Activated CD8-positive, alpha-beta T cell treated with anti-CD3 and anti-CD28 coated beads for 36 hours (primary cell): ENCODE measurements at places on chromosomes 13 and 19. TPM values are rescaled to one million over a fixed set of nuclear protein-coding genes. Genes with fewer than 3 reads are reported as not detected.

GRCh38 chr13:30169442-30169841, 137.9 kb downstream of the KATNAL1 start:
- no peak for DNase-seq

DNA sequence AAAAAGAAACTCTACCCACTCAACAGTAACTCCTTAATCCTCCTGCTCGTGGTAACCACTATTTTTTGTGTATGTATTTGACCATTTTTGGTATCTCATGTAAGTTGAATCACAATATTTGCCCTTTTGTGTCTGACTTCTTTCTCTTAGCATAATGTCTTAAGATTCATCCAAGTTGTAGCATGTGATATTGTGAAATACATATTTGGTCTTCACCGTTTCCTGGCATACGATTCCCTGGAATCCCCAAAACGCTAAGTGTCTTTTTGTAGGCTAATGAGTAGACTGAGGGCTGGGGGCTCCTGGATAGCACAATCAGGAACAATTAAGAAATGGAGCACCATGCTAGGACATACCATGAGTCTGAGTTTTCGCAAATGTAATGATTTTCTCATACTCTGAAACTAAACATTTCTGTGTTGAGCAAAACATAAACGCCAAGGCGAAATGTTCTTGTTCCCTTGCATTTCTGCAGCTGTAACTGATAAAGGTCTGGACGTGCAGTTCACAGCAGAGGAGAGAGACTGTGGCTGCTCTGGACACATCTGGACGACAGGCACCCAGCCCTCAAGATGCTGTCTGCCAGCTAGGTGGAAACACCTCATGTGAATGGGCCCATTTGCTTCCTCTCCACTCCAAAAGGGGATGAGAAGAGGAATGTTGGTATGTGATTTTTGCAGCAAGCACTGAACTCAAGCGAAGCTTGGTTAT, 38.4 kb downstream of the BRD4 start:
- no peak for DNase-seq

DNA sequence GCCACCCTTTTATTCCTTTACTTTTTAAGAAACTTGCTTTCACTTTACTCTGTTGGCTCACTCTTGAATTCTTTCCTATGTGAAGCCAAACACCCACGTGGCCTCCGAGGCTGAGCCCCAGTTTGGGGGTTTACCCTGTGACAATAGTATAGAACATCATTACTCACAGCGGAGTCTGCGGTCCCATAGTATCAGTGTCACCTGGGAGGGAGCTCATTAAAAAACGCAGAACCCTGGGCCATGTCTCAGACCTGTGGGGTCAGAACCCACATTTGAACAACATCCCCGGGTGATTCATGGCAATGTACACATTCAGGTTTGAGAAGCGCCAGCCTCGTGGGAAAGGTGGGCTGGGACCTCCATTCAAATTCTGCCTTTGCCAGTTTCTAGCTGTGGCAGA, 36.0 kb upstream of the UBL3 start:
- DNase-seq = peak; percentile 82

- no peak for DNase-seq
These were observed 14.1 kb downstream of the SUGP1 start for GRCh38 chr19:19306191-19306590.

- no peak for DNase-seq
These were observed 306.0 kb downstream of the GPC5 start for GRCh38 chr13:91704398-91704797.

- DNase-seq = no peak
These were observed 50.7 kb upstream of the SERP2 start for GRCh38 chr13:44322928-44323327.

DNA sequence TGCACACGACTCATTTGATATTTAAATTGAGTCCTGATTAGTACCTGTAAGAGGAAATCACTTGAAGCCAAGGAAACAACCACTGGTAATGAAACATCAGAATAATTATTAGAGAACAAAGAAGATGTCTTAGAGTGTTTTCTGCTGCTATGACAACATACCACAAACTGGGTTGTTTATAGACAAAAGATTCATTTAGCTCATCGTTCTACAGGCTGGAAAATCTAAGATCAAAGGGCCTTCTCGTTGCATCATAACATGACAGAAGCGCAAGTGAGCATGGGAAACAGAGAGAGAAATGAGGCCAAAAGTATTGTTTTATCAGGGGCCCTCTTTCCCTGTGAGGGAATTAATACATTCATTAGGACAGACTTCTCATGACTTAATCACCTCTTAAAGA, 1024.0 kb upstream of the PCDH9 start:
- no peak for DNase-seq

GRCh38 chr13:111886217-111886945, 180.6 kb upstream of the SOX1 start:
- DNase-seq = no peak

DNA sequence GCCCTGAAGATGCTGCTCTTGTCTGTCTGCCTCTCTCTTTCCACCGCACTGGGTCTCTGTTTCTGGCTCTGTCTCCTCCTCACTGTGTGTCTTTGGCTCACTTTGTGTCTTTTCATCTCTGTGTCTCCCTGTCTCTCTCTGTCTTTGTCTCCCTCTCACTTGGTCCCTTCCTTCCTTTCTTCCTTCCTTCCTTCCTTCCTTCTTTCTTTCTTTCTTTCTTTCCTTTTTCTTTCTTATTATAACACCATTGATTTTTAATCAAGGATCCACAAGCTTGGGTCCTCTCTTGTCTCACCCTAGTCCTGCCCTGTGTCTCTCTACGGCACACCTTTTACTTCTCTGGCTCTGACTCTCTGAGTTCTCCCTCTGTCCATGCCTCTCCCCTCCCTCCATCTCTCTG, 14.3 kb downstream of the CD177 start:
- no peak for DNase-seq

SELENOV gene
- not detected for total RNA-seq

CIRBP gene
- total RNA-seq = 180 TPM

ZNF560 gene
- total RNA-seq = 0.16 TPM

ADM5 gene
- total RNA-seq = 6.2 TPM

SOX1 gene
- not detected for total RNA-seq

F2RL3 gene
- total RNA-seq = not detected

CEACAM21 gene
- 19.8 TPM for total RNA-seq

CD33 gene
- total RNA-seq = not detected
